ENCODE measurements at places on chromosomes 1 and 21.

- DNase-seq, result no peak
Observed at GRCh38 chr1:198552668-198553416, 12.4 kb upstream of the ATP6V1G3 start.

DNA sequence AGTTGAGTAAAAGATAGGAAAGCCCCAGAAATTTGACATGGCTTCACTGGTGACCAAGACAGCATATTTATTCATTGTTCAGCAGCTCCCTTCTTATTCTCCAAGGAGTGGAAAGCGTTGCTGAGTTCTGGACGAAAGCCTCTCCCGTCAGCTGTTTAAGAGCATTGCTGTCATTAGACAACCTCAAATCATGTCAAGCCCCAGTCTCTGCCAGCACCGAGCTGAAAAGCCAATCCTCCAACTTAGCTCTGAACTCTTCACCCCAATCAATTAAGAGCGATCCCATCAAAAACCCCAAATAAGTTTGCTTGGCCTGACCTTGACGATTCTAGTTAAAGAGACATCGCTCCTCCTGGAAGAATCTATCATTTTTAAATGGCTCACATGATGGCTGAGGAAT, 110.8 kb downstream of the PLPP3 start:
- DNase-seq, result no peak

- no peak for DNase-seq
Observed at GRCh38 chr1:60908159-60908558, 174.2 kb upstream of the NFIA start.

DNA sequence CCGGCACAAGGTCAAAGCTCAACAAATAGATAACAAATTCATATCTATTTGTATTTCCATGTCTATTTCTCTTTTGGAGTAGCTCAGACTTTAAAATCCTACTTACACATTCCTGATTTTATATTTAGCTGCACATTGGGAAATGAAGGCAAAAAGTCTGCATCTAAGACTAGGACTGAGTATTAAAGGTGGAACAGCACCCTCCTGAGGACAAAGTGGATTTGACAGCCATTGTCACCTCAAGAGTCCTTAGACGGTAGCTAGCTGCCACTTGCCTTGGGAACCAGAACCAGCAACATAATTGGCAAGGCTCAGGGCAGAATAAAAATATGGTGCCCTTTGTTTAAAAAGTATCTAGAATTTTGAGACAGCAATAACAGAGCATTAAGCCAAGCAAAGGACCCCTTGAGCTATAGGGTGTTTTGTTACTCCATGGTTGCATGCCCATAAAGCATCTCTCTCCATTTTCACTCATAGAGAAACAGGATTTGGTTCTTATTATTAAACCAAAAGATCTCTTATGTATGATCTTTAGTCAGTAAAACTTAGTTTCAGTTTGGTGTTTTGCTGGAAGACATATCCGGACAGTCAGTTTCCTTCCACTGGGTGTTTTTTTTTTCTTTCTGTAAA, 30.0 kb upstream of the SGIP1 start:
- DNase-seq, result no peak

- DNase-seq, result no peak
Observed at GRCh38 chr1:244027491-244028145, 23.5 kb upstream of the ZBTB18 start.

- DNase-seq, result no peak
Observed at GRCh38 chr1:233518344-233518743, 95.6 kb upstream of the KCNK1 start.

GRCh38 chr1:113951719-113952118, 22.6 kb downstream of the HIPK1 start:
- no peak for DNase-seq

- no peak for DNase-seq
Observed at GRCh38 chr1:113250161-113250560, 140.2 kb upstream of the MAGI3 start.

DNA sequence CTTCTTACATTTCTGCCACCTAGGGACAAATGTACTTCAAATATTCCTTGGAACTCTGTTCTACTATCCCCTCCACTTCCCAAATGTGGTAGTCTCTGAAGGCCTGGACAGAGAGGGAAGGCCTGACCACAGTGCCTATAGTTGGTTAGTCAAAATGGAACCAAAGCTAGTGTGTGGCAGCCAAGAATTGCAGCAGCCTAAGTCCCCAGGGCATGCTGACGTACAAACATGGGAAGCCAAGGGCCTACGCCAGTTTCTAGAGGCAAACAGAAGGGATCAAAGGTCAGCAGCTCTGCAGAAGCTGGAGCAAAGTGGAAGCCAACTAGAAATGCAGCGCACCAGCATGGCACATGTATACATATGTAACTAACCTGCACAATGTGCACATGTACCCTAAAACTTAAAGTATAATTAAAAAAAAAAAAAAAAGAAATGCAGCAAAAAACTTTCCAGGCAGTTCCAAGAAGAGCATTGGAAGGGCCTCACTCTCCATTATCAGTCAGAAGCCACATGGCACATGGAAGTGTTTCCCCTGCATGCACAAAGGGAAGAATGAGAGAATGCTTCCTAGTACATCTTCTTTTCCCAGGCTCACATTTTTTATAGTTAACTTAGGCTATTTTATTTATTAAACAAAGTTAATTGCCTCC, 39.4 kb upstream of the GADD45A start:
- DNase-seq, result no peak

DNA sequence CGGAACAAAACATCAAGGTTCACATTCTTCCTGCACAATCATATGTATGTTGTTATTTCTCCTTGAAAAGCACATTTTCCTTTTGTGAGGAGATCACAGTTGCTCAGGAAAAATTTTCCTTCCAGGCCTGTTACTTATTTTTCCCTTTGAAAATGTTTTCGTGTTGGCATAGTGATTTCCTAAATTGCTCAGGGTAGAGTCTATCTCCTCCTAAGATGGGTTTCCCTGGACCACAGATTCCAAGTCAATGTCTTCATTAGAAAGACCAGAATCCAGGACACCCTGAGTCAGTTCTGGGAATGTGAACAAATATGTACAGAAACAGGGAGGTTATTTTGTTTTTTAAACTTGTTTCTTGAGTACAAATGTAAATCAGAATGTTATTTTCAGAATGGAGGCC, 94.3 kb upstream of the C1orf105 start:
- no peak for DNase-seq

DNA sequence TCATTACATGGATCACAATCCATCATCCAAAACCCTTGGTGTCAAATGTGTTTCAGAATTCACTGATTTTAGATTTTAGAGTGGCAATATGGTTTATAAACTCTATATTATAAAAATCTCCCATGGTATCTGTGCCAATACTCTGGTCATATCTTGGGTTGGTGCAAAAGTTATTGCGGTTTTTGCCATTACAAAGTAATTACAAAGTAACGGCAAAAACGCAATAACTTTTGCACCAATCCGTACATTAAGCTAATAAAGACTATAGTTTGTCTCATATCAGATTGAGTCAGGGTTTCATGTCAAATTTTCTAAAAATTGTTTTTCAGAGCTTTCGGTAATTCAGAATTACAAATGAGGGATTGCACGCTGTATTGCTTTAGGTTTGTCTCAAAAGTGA, 23.4 kb upstream of the NTMT2 start:
- DNase-seq, result no peak

DNA sequence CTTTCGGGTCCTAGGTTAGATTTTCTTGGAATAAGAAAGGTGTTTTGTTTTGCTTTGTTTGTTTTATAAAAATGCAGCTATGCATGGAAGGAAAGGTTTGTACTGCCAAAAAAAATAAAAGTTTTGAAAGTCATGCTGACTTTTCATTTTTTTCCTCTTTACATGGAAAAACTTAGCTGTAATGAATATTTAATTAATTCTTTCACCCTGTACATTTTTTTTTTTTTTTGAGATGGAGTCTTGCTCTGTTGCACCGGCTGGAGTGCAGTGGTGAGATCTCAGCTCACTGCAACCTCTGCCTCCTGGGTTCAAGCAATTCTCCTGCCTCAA, 48.7 kb downstream of the NENF start:
- no peak for DNase-seq

- DNase-seq, result no peak
Observed at GRCh38 chr21:17118638-17119384, 394.0 kb upstream of the CXADR start.

- no peak for DNase-seq
Observed at GRCh38 chr1:32881291-32881690, 5.0 kb upstream of the HPCA start.

- DNase-seq, result no peak
Observed at GRCh38 chr1:59394706-59395425, 98.0 kb downstream of the FGGY start.

DNA sequence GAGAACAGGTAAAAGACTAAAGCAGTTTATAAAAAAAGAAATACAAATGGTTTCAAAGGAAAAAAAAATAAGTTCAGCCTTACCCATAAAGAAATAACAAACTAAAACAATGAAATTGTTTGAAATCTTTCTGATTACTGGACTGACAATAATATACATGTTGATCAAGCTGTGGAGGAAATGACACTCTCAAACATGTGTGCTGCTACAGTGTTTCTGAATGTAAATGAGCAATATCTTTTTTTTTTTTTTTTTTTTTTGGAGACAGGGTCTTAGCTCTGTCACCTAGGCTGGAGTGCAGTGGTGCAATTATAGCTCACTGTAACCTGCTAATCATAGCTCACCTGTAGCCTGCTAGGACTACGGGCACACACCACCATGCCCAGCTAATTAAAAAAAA, 6.5 kb downstream of the EPS15 start:
- no peak for DNase-seq

DNA sequence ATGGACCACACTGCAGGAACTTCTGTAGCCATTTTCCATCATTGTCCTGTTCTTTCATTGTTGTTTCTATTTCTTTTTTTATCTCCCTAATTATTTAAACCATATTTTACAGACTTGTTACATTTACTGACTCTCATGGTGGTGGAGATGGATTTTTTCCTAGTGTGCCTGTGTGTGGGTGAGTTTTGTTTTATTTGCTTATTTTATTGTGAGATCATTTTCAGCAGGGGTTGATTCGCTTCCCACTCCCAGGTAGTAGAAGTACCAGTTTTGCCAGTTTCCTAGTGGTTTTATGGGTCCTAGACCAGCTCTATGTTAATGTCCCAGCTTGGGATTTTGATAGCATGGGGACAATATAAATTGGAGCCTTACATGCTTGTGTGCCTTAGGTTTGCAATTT, 80.0 kb upstream of the BACH1 start:
- no peak for DNase-seq

DNA sequence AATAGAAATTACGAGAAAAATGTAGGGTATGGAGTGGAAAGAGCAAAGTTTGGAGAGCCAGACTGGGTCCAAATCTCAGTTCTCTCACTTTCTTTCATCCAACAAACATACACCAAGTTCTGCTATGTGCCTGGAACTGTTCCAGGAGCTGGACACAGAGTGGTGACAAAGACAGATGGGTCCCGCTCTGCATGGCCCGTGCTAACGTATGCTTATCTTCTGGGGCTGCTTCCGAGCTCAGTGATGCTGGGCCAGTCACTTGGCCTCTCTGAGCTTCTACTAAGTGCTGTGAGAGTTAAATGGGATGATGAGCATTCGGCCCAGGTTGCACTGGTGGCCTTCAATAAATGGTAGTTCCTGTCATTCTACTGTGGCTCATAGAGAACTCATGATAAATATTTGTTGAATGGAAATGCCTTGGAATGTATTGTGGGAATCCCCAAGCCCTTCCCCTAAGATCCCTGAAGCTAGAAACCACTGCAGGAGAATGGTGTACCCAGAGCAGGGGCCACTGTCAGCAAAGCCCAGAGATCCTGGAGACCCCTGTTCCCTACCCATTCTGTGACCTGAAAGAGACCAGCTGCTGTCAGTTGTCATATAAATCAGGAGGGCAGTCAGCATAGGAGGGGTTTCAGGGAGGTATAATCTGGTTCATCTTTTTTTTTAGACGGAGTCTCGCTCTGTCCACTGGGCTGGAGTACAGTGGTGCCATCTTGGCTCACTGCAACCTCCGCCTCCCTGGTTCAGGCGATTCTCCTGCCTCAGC, 3.8 kb downstream of the LEMD1 start:
- no peak for DNase-seq

DNA sequence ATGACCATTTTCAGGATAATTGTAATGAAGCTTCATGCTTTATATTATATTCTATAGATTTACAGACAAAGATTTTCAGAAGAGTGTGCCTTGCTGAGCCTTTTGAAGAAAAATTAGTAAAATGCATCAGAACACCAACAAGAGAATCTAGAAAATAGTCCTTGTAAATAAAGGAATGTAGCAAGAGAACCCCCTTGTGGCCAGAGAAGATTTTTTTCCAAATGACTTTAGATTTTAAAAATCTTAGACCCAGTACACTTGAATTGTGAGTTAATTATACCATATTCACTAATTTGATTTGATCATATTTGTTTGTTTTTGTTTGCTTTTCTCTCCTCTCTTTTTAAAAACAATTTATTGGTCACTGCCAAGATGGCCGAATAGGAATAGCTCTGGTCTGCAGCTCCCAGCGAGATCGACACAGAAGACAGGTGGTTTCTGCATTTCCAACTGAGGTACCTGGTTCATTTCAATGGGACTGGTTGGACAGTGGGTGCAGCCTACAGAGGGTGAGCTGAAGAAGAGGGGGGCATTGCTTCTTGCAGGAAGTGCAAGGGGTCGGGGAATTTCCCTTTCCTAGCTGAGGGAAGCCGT, 12.8 kb upstream of the IFI44L start:
- no peak for DNase-seq

DNA sequence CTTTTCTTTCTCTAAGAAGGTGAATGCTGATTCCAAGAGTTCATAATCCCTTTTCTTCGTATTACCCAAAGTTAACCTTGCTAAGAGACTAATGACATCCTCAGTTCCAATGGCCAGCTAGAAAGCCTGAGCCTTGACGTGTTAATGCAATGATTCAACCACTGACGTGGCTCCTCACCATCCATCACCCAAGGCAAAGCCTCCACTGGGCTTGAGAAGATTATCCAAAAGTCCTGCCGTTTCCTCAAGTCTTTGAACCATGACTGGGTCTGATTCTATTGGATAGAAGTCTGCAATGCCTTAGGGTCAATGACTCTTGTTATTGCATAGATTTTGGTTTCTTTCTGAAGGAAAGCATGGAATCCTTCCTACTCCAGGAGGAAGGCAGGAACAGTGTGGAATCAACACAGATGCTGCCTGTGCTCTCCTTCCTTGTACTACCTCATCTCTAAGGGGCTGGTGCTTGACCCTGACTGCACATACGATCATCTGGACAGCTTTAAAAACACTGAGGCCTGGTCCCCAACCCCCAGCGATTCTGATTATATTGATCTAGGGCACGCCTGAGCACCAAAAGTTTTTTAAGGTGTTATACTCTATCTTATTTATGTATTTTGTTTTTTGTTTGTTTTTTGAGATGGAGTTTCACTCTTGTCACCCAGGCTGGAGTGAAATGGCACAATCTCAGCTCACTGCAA, 69.3 kb upstream of the ANGPTL1 start:
- no peak for DNase-seq

DNA sequence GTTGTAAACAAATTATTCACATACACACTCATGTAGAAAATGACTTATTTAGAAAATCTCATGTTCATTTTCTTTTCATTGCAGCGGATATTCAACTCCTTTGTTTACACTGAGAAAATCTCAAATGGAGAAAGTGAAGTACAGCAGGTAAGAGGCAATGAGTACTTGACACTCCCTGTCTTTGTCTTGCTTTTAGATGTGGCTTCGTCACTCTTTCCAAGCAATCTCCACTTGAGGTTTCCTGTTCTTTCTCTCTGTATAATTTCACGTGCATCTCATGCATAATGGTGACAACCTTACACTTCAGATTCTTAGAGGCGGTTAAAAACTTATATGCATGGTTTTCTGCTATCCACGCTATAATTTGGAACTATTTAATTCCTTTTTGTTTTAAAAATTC, 80.6 kb downstream of the CACHD1 start:
- no peak for DNase-seq

GRCh38 chr1:9136932-9137331, 8.0 kb upstream of the GPR157 start:
- no peak for DNase-seq

- no peak for DNase-seq
Observed at GRCh38 chr1:223887747-223888418, 42.1 kb upstream of the TP53BP2 start.
